Stimulated activated naive CD8-positive, alpha-beta T cell treated with anti-CD3 and anti-CD28 coated beads, Interleukin-15, amount 100 ng/mL, for 72 hours (primary cell): ENCODE measurements at places on chromosomes 7 and 10.

DNA sequence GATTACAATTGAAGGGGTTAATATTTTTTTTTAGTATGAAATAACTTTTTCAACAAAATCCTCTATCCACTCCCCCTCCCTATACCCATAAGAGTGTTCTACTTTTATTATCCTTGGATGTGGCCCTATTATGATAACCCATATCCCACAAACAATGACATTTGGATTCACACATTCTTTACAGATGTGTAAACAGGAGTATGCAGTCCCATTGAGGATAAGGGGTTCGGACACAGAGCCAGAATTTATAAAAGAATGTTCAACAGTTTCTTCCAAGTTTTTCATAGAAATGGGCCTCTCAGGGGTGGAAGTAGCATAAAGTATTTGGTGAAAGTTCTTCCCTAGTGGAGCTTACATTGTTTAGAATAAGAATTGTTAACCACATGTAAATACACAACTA is 16.1 kb upstream of the PCLO start:
- DNase-seq: no peak

- no peak for DNase-seq
Measured at GRCh38 chr7:123929107-123929506, 4.1 kb downstream of the SPAM1 start.

- no peak for DNase-seq
Measured at GRCh38 chr7:142345811-142346210, 88.0 kb upstream of the PRSS58 start.

- DNase-seq: no peak
Measured at GRCh38 chr7:125504848-125505247, 575.2 kb upstream of the POT1 start.

DNA sequence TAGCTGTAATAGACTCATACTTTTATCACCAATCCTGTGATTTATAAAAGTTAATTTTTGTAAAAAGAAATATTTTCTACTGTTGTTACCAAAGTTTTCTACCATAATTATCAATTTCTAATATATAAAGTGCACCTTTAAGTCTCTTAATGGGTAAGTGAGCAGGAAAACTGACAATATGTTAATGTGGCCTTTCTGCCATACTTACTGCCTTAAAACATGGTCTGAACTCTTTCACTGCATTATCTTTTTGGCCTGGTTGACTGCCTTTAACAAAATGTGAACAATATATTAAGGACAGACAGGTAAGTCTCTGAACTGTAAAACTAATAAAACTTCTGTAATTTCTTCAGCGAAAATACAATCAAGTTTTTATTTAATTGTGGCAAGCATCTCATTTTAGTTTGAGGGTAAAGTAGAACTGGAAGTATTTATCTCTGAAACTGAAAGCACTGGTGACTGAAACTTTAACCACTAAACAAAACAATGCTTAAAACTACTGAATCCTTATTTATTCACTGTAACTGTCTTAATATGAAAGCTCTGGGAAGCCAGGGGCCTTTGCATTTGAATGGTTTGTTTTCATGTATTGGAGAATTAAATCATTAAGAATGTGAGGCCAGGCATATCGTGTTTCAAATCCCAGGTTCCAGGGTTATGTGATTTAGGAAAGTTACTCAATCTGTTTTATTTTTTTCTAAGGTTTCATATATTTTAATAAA is 948.8 kb upstream of the POT1 start:
- no peak for DNase-seq

GRCh38 chr10:30505543-30506298 is 71.7 kb downstream of the MAP3K8 start:
- no peak for DNase-seq

DNA sequence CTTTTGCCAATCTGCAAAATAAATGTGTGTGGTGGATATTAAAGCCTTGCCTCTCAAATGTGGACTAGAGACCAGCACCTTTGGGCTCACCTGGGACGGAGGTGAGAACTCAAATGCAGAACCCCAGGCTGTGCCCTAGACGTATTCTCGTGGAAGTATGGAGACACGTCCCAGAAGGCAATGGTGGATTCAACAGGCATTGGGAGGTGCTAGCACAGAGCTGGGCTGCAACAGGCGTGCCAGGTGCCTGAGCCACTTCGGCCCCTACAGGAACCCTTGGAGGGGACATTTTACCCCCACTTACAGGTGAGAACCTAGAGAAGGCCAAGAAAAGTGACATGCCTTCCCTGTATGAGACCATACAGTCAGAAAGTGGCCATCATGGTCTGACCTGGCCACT is 12.2 kb downstream of the DDX56 start:
- DNase-seq: no peak
